ENCODE measurements at places on chromosomes 11 and 22.

GRCh38 chr22:36528341-36528740 is 625 bp downstream of the EIF3D start:
- DNase-seq = no peak

DNA sequence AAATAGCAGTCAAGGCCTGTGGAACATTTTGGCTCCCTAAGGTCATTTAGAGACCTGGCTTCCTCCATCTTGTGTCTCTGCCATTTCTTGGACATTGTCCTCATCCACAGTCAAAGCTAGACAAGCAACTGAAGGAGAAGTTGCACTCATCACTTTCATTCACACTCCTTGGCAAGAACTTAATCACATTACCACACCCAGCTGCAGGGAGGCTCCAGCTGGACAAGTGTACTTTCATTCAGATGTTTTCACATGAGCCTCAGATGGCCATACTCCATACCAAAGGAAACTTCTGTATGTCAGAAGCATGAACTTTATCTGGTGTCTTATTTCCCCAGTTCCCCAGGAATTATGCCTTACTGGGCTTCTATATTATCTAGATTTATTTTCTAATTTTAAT is 537.4 kb downstream of the TMEM135 start:
- no peak for DNase-seq

- DNase-seq = peak; percentile 81
Measured at GRCh38 chr11:69101115-69101791, 52.5 kb downstream of the TPCN2 start.

- DNase-seq = no peak
Measured at GRCh38 chr11:134647066-134647743, 235.2 kb upstream of the B3GAT1 start.

DNA sequence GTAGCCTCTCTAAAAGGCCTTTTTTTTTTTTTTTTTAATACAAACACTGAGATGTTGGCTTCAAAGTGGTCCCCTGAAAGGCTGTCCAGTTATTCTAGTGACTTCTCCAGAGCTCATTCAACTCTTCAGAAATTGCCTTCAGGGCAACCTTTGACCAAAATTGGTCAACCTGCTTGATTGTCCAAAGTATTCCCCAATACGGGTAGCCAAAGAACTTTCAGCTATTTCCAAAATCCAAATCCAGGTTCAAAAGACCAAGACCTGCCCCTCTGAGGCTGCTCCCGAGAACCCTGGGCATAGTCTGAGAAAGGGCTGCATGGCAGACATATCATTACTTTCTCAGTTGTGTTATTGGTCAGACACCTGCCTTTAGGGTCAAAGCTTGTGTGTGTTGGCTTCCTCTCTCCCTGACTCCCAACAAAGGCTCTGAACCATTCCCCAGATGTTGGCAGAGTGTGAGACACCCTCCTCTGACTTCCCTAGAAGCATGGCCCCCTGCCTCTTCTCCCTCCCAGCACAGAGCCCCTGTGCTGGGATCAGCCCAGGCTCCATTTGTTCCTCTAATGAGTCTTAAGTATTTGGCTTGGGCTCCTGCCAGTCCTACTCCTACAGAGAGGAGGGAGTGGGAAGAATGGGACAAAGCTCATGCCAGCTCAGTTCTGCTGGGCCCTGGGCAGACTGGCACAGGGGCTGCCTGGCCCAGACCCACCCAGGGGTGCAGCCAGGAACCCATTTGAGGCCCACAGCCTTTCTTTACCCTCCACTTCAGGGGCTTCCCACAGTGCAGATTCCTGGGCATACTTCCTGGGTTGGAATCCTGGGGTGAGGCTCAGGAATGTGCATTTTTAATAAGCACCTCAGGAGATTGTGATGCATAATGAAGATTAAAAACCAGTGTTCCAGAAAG is 30.3 kb downstream of the TNKS1BP1 start:
- DNase-seq = no peak

DNA sequence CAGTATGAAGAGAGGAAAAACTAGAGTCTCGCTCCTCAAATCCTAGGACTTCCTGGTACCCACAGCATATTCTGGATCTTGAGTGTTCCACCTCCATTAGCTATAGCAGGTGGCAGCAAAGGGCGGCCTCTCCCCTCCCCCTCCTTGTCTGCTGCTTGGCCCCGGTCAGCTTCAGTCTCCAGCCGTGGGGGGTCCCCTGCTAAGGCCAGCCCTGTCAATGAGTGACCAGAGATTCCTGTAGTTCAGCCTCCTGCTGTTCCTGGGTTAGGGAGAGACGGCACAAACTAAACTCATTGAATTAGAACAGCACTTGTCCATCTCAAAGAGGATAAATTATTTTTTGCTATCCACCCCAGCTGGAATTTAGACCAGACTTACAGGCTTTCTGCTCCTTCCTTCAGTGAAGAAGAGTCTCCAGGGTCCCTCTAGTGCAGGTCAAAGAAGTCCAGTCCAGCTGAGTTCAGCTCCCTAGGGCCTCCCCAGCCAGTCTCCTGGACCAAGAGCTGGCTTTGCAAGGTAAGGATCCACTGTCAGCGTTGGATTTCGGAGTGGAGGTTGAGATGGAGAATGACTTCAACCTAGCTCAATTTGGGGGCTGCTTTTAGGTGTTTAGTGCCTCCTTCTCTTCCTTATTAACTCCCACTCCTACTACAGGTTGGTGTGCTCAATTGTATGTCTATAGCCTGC is 1.1 kb upstream of the PHLDB1 start:
- peak; percentile 46 for DNase-seq

GRCh38 chr11:17812091-17812864 is 77.7 kb downstream of the KCNC1 start:
- DNase-seq = no peak

DNA sequence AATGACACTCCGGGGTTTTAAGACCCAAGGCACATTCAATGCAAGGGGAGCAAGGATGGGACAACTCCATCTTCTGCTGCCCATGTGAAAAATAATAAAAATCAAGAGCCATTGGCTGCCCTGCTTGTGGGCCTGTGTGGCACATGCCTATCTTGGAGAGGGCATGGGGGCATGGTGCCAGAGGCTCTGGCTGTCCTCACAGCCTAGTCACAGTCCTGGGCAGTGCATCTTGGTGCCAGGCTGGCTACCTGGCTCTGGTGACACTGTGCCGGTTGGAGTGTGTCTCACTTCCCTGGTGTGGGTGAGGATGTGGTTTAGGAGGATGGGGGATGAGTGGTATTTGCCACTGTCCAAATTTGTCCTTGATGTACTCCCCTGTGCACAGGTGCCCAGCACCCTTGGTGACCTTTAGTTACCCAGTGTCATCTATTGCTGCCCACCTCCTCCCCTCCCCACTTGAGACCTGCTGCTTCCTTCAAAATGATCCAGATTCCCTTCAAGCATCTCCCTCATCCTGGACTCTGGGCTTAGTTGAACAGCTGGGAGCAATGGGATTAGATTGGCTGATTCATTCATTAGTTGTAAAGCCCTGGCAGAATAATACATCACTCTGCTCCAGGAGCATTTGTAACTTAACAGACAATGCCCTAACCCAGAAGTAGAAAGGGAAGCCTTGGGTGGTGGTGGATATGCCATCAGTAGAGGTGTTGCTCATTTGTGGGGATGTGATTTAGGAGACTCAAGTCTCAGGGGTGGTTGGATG is 4.6 kb downstream of the TMEM86A start:
- no peak for DNase-seq

- peak; percentile 73 for DNase-seq
Measured at GRCh38 chr11:17386331-17387084, 2.0 kb downstream of the KCNJ11 start.

- DNase-seq = no peak
Measured at GRCh38 chr11:56103210-56103737, at the start of gene OR8H2. Gene OR8H2, plus strand, starts transcription at chr11:56103687. Its CDS starts 1,356 bp downstream, at chr11:56105043.

- DNase-seq = no peak
Measured at GRCh38 chr11:73365352-73366264, 10.6 kb upstream of the RELT start.

GRCh38 chr22:46968848-46969247 is 206.4 kb downstream of the TBC1D22A start:
- no peak for DNase-seq

GRCh38 chr11:70305501-70305900 is 35.0 kb downstream of the PPFIA1 start:
- DNase-seq = no peak

- no peak for DNase-seq
Measured at GRCh38 chr11:70146895-70147520, 56.1 kb upstream of the FADD start.

- DNase-seq = peak; percentile 45
Measured at GRCh38 chr11:61588728-61589191, 7.9 kb upstream of the SYT7 start.

- DNase-seq = no peak
Measured at GRCh38 chr11:27196203-27196897, 155.7 kb downstream of the BBOX1 start.

- no peak for DNase-seq
Measured at GRCh38 chr11:18285841-18286240, 19.8 kb downstream of the SAA1 start.

DNA sequence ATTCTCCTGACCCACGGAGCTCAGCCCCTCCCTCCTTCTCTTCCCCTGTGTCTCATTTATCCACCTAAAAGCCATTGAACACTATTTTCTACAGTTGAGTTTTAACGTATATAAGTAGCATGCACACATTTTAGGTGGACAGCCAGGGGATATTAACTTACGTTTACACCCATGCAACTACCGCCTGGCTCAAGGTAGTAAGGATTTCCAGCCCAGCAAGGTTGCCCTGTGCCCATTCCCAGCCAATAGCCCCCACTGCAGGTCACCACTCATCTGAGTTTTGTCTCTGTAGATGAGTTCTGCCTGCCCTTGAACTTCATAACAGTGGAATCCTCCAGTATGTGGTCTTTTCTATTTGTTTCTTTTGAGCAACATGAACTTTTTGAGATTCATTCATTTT is 65.4 kb downstream of the SMIM38 start:
- no peak for DNase-seq

DNA sequence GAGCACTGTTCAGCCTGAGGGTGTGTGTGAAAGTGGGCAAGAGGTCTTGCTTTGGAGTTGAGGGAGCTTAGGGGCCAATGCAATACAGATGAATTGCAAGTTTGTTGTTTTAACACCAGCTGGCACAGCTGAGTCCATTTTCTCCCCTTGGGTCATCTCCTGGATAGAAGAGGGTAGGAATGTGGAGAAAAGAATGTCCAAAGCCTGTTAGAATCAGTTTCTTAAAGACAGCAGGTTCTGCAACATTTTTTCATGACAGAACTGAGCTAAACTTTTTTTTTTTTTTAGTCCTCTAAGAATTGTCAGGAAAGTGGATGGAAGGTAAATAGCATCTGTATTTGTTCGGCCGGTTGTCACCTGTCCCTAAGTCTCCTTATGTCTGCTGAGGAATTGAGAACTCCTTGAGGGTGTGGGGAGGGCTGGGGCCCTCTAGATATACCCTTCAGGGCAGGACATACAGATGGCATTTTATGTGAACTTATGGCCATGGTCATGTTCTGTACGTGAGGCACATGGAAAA is 211.1 kb upstream of the CADM1 start:
- DNase-seq = no peak

- DNase-seq = no peak
Measured at GRCh38 chr22:41513391-41513790, 30.9 kb downstream of the POLR3H start.

DNA sequence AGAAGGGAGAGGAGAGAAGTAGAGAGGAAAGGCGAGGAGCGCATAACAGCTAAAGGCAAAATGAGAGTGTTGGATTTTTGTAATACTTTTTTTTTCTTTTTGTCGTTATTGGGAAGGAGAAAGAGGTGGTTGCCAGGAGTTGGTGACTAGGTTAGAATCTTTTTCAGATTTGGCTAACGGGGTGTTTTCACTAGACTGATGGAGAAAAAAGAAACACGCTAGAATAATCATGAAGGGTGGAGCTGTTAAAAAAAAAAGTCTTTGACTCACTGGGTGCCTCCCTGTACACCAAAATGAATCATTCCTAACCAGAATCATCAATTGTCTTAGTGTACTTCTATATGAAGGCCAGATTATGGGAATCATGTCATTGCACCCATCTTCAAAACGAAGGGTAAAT is 12.7 kb downstream of the BLID start:
- no peak for DNase-seq

GRCh38 chr11:134781380-134781866 is 369.4 kb upstream of the B3GAT1 start:
- DNase-seq = no peak

GRCh38 chr11:106022795-106023275 is 795 bp upstream of the MSANTD4 start:
- no peak for DNase-seq

DNA sequence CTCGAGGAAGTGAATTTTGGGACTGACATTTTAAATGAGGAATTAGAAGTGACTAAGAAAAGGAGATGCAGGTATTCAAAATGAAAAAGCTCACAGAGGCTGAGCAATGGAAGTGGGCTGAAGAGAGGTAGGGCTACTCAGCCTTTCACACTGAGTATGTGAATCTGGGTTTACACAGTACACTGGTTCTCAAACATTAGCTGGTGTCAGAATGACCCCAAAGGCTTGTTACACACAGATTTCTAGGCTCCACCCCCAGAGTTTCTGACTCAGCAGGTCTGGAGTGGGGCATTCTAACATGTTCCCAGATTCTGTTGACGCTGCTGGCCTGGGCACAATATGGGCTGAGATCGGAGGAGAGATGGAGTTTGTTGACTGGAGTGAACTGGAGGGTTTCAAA is 32.8 kb downstream of the CADM1 start:
- no peak for DNase-seq

DNA sequence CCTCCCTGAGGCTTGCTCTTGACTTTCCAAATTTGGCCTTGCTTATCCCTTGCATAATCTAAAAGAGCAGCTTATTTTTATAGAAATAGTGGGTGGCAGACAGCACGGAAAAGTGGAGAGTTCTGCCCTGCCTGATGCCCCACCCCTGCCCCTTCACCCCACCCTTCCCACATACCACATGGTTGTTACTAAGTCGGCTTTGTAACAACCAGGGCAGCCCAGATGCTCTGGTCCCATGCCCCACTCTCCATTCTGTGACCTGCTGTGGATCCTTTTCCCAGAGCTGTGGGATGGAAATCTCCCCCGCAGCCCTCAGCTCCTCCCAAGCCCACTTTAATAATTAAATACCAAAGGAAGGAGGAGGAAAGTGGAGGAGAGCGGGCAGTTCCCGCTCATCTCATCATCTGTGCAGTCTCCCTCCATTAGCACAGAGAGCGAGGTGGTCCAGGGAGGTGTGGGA is 10.9 kb downstream of the MRGPRF start:
- no peak for DNase-seq

- DNase-seq = no peak
Measured at GRCh38 chr11:78427615-78428265, 10.1 kb upstream of the GAB2 start.

DNA sequence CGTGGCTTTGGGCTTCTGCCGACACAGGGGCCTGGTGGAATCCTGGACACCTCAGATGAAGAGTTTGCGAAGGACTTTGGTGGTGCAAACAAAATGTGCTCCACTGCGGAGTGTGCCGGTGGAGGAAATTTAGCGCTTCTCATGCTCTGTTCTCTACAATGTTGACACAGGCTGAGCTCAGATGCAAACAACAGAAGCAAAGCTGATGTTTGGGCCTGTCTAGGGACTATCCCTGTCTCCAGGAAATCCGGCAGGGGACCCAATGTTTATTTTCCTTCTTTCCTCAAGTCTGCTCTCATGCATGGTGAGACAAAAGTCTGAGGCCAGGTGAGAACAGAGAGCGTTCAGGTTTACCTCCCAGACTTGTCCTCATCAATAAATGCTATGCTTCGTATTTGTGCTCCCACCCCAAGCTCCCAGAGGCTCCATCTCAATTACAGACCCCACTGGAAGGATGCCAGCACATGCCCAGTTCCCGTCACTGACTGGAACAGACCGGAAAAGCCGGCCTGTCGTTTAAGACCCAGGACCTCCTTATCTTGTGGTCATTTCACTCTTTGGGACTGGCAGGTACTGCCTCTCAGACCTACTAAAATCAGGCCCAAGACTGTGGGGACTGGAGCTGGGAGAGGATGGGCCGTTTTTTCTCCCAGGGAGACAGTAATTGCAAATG is 105.7 kb upstream of the B3GAT1 start:
- DNase-seq = no peak
